NCI-H187 (cell line): ENCODE measurements at places on chromosomes 5 and 9.

DNA sequence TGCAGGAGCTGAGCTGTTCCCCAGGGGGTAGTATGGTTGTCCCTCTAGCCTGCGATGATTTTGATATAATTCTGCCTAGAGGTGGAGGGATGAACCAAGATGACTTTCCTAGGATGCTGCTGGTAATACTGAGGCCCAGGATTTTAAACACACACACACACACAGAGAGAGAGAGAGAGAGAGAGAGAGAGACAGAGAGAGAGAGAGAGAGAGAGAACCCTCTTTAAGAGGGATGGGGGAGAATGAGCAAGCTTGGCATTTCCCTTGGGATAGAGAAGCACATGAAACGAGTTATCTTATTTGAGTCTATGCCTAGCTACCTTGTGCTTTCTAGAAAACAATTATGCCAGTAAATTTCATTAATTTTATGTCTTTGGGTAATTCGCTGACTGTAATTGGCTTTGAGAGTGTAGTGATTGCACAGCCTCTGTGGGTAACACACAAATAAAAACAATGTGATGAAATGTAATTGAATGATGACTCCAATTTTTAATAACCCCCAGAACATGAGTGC lies 338.4 kb downstream of the ARHGEF28 start:
- DNase-seq = no peak

DNA sequence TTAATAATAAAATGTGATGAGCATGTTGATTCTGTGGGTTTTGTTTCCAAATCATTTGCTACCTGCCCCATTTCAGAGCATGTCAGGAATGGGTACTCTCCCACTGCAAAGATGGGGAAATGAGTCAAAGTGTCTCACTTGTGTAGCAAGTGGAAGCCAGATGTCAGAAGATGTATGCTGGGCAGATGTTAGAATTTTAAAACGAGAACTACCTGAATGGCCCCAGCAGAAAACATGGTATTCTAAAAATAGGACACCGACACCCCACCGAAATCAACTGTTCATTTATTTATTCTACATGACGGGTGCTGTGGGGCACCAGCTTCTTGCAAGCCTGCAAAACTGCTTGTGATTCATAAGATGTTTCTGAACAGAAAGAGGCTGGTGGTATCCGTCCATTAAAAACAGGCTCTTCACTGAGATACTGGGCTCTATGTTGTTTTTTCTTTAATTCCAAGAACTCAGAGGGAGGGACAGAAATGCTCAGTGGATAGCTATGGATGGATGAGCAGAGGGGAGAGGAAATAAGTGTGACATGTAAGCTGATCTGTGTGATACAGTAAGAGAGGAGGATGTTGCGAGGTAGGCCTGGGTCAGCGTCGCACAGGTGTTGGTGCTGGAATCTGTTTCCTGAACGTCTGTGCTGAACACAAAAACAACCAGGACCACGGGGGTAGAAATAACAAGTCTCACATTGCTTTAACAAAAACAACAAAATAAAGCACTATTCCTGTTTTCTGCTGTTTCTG lies 157.2 kb downstream of the EFNA5 start:
- DNase-seq = no peak

GRCh38 chr9:69442486-69442885 lies 117.5 kb downstream of the ENTREP1 start:
- no peak for DNase-seq

GRCh38 chr5:166671811-166672210 lies 1619.6 kb upstream of the WWC1 start:
- DNase-seq = no peak

GRCh38 chr9:14215614-14216013 lies 98.3 kb downstream of the NFIB start:
- DNase-seq = no peak

DNA sequence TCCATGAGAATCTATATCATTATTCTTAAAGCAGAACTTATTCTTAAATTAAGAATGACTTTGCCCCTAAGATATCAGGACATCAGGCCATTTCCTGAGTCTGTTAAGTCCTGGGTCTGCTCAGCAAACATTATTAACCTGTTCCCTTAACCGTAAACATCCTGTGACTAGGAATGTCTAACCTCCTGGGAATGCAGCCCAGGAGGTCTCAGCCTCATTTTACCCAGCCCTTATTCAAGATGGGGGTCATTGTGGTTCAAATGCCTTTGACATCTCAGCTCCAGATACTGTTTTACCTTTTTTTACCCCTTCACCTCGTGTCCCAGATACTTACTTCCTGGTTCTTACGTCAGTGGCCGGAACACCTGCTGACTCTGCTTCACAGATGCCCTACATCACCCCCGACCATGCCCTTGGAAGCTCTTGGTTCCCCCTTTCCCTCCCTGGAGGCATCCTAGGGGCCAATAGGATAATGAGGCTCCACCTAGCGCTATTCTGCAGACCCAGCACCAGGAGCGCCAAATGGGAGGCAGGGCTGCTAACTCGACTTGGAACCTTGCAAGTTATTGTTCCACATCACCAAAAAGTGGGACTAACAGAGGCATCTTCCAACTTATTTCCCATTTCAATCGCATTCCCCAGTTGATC lies 182.5 kb downstream of the MED10 start:
- DNase-seq = no peak

DNA sequence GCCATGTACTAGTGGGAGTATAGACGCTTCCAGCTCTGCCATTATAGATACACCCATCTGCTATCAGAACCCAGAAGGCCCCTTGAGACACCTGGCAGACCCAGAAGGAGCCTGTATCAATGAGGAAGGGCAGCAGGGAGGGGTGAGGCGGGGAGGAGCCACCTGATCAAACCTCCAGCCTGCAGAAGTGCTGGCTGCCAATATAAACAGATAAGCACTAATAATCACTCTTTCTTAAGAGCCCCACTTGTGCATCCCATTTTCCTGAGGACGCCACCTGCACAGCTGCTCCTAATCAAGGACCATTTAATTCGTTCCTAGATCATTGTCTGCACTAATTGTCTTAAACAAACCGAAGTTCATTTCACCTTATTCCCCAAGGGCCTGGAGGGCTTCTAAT lies 75.0 kb upstream of the NEK6 start:
- no peak for DNase-seq

DNA sequence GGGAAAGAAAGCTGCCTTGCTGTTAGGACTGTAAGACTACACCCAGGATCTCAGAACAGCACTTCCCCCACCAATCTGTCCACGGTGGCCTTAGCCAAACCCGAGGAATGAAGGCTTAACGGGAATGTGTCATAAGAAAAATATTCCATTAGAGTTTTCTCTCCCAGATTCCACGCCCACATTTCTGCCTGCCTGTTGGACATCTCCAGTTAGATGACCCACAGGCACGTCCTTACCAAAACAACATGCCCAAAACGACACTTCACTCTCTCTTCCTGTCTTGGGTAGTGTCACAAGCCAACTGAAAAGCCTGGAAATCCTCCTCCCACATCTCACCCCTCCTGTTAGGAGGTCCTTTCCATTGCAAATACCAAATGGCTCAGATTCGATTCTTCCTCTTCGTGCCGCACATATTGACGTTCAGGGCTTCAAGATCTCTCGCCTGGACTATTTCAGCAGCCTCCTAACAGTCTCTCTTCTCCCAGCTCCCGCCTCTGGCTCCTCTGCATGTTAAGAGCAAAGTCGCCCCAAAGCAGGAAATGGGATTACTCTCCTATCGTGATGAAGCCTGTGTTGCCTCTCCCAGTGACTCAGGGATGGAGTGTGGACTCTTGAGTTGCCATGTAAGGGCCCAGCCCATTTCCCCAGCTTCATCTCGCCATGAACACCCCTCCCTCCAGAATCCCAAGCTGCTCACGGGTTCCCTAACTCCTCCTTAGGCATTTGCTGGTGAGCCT lies 159.3 kb downstream of the NR3C1 start:
- DNase-seq = no peak

GRCh38 chr5:172005708-172006320 lies 624 bp downstream of the FBXW11 start:
- DNase-seq = no peak

GRCh38 chr9:21317956-21318923 lies 13.1 kb upstream of the IFNA5 start:
- DNase-seq = peak; percentile 5

- DNase-seq = no peak
Observed at GRCh38 chr5:41843456-41844370, 26.5 kb downstream of the OXCT1 start.

- no peak for DNase-seq
Observed at GRCh38 chr5:95686651-95687050, 3.9 kb upstream of the SPATA9 start.

DNA sequence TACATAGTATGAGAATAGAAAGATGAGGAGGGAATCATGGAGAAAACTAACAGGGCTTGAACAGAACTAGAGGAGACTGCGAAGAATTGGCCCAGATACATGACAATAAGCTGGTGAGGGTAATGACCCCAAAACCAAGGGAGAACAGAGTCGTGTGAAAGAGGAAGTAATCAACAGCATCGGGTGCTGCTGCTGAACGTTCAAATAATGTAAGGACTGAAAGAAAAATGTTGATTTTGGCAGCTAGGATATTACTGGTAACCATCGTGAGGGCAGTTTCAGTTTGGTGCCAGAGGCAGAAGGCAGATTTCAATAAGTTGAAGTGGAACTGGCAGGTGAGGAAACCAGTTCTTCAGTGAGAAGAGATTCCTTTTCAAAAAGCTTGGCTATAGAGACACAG lies 66.8 kb upstream of the SMC2 start:
- no peak for DNase-seq

GRCh38 chr5:170429014-170429413 lies 39.8 kb upstream of the KCNMB1 start:
- DNase-seq = no peak

GRCh38 chr5:8981016-8981415 lies 564.9 kb downstream of the SEMA5A start:
- no peak for DNase-seq

- DNase-seq = no peak
Observed at GRCh38 chr5:150353032-150353675, 4.3 kb upstream of the TCOF1 start.
